NCI-H2171 treated with DMSO at 0.1 percent for 48 hours (cell line): ENCODE measurements at places on chromosomes 16 and 17.

DNA sequence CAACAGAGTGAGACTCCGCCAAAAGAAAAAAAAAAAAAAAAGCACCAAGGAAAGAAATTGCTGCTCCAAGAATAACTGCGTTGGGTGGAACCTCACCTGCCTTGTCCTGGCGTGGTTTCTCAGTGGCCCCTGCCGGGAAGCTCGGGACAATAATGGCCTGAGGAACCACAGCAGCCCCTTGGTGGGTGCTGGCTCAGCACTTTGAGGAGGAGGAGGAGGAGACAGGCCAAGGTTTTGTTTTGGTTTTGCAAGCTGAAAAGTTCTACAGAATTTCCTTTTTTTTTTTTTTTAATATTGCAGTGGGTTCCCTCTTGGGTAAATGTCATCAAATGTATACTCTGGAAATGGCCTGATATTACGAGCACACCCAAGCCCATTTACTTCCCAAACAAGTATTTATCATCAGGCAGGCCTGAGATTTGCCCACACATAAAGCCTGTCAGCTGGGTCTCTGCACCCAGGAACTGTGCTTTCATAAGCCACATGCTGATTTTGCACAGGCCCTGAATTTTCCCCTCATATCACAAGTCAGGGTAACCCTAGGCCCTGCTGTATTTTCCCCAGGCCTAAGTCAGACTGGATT is 78.3 kb downstream of the SOCS1 start:
- DNase-seq: no peak

- DNase-seq: no peak
Observed at GRCh38 chr16:379961-380761, 1.6 kb downstream of the PGAP6 start.

GRCh38 chr16:58045096-58045495 is 19.5 kb downstream of the MMP15 start:
- DNase-seq: no peak

GRCh38 chr16:56869513-56870275 is 4.7 kb downstream of the SLC12A3 start:
- no peak for DNase-seq

- DNase-seq: peak; percentile 0
Observed at GRCh38 chr17:12229335-12229734, 208.7 kb downstream of the MAP2K4 start.

- DNase-seq: no peak
Observed at GRCh38 chr17:58377093-58377601, 25.1 kb upstream of the SUPT4H1 start.

- DNase-seq: no peak
Observed at GRCh38 chr16:8600144-8600775, 9.9 kb upstream of the TMEM114 start.

- no peak for DNase-seq
Observed at GRCh38 chr17:49753959-49754391, 10.0 kb downstream of the FAM117A start.

GRCh38 chr17:78920528-78920927 is 4.7 kb downstream of the TIMP2 start:
- no peak for DNase-seq

DNA sequence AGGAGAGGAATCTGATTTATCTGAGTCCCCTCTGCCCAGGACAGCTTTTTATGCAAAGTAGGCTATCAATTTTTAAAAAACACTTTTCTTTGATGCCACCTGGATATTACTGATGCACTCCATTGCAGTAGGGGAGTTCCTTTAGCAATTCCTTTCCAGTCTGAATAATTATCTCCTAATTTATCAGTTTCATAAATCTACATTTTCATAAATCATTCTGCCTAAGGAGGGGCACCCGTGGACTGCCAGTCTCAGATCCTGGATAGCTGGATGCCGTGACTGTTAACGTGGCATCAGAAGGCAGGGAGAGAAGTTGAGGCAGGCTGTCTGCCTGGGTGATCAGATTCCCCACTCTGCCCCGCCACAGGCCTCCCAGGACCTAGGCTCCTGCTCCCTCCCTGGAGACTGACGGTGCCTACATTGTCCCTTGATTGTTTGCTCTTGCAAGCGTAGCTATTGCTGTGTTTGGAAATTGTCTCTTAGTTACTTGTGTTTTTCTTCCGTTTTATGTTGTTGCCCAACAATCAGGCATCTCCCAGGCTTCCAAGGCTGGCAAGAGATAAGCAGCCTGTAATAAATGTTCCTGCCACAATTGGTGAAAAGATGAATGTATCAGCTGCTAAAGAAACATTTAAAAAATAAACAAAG is 75.2 kb downstream of the KATNIP start:
- DNase-seq: peak; percentile 46

GRCh38 chr17:28973425-28973824 is 22.1 kb upstream of the PHF12 start:
- peak; percentile 22 for DNase-seq

- DNase-seq: peak; percentile 70
Observed at GRCh38 chr16:53089434-53090285, 34.9 kb downstream of the CHD9 start.

DNA sequence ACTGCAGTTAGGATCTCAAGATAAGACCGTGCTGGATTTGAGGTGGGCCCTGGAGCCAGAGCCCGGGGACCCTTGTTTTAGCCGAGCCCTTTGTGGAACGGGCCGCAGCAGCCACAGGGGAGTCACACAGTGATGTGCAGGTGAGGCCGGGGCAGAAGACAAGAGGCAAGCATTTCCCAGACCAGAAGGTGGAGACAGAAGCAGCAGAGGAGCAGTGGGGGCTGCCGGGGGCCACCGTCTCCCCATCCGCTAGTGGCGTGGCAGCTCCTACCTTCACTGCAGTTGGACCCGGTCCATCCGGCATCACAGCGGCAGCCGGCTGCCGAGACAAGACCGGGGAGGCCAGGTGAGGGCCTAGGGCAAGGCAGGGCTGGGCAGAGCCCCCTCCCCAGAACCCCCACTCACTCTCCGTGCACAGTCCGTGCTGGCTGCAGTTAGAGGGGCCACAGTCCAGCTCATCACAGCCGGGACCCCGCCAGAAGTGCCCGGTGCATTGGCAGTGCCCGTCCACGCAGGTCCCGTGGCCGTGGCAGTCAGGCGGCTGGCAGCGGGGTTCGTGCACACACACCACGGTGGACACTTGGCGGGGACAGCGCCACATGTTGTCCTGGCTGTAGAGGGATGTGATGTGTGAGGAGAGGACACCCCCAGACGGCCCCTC is 6.0 kb downstream of the NAGPA start:
- no peak for DNase-seq

GRCh38 chr16:68367030-68367429 is 56.2 kb downstream of the PRMT7 start:
- no peak for DNase-seq

GRCh38 chr16:68237243-68238028 is 1.5 kb upstream of the ESRP2 start:
- DNase-seq: peak; percentile 97

DNA sequence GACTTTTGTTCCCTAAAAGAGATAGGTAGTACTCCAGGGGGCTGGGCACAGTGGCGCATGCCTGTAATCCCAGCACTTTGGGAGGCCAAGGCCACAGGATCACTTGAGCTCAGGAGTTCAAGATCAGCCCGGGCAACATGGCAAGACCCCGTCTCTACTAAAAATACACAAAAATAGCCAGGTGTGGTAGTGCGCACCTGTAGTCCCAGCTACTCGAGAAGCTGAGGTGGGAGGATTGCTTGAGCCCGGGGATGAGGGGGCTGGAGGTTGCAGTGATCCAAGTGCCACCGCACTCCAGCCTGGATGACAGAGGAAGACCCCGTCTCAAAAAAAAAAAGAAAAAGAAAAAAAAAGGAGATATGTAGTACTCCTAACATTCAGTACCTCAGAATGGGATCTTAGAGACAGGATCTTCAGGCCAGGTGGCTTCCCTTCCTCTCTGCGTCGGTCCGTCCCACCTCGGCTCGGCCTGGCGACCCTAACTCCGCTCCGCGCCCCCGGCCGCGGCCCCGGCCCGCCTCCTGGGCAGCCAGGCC is 89.6 kb downstream of the CDC27 start:
- peak; percentile 40 for DNase-seq

GRCh38 chr17:18324140-18325050 is 9.3 kb downstream of the SMCR8 start:
- no peak for DNase-seq
